ENCODE measurements at places on chromosomes 1 and 21. TPM values are rescaled to one million over a fixed set of nuclear protein-coding genes. Genes with fewer than 3 reads are reported as not detected.

AMY2A gene
- total RNA-seq, result not detected

IGFN1 gene
- not detected for total RNA-seq

- DNase-seq, result no peak
Measured at GRCh38 chr1:46621930-46622329, 5.3 kb upstream of the MOB3C start.

GRCh38 chr1:224149709-224150108, 33.3 kb upstream of the DEGS1 start:
- no peak for DNase-seq

DNA sequence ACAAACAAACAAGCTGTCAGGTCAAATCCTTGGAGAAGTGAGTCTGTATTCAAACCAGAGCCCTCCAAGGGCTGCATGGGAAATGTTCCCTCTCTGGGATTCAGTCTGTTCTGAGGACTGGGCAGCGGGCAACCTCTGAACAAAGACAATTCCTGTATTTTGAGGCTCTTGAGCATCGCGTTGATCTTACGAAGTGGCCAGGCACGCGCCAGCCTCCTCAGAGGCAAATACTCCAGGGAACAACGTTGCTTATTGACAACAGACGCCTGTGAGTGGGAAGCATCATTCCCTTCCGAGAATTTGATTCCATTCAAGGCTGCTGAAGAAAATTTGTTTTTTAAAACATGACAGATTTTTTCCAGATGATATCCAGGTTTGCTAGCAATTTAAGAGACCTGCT, 20.0 kb upstream of the TACSTD2 start:
- no peak for DNase-seq

- peak; percentile 13 for DNase-seq
Measured at GRCh38 chr1:171985639-171986038, 144.3 kb downstream of the DNM3 start.

DNA sequence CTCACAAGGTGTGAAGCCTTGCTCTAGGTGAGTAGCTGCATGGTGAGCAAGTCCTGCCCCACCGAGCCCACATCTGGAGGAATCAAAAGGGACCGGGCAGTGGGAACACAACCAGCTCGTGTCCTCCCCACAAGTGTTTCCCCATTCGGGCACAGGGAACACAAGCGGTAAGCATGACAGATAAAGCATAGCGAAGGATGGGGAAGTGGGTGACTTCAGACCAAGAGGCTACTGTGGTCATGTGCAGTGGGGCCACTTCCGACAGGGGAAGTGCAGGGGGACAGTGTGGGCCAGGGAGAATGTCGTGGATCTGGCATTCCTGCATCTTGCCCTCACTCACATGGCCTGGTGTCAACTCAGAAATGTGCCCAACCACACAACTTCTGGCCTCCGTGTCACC, 306.2 kb downstream of the FAM72C start:
- no peak for DNase-seq

GRCh38 chr1:33180226-33180910, 1.5 kb downstream of the TRIM62 start:
- no peak for DNase-seq

DNA sequence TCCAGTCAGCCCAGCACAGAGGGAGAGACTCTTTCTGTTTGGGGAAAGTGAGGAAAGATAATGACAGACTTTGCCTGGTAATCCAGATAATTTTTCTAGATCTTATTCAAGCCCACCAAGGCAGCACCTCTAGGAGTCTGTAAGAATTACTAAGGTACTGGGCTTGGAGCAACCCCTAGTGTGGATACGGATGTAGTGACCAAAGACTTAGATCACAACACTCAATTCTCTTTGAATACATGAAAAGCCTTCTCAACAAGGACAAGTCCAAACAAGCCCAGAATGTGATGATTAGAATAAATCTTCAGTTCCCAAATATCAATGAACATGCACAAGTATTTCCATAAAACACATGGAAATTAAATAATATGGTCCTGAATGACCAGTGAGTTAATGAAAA, 206.9 kb downstream of the MRPL39 start:
- DNase-seq, result no peak

DNA sequence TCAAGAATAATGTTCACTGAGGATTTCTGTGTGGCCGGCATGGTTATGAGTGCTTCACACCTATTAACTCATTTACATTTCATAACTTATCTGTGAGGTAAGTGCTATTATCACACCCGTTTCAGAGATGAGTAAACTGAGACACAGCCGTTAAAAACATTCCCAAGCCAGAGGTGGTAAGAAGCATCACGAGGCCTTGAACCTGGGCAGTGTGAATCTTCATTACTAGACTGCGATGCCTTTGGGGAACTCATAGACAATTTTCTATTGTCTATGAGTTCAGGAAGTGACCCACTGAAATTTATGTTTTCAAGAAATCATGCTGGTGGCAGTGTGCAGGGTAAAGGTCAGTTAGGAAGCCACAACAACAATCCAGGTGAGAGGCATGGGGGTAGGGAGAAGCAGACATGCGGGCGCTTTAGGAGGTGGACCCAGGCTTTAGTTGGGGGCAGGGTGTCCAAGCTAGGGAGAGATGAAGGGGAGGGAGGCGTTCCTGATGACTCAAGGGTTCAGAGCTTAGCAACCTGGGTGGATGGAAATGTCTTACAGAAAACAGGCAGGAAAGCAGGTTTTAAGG, 14.5 kb downstream of the GNG12 start:
- no peak for DNase-seq

GRCh38 chr1:172109359-172109758, 268.1 kb downstream of the DNM3 start:
- no peak for DNase-seq

Measured in activated CD4-positive, alpha-beta memory T cell treated with anti-CD3 and anti-CD28 coated beads for 36 hours (primary cell).